ENCODE measurements at places on chromosomes 5 and 9.

- no peak for DNase-seq
These were observed 212.4 kb downstream of the DTWD2 start for GRCh38 chr5:118775790-118776499.

- peak; percentile 76 for DNase-seq
These were observed 5.7 kb downstream of the PDE6A start for GRCh38 chr5:149938791-149939358.

DNA sequence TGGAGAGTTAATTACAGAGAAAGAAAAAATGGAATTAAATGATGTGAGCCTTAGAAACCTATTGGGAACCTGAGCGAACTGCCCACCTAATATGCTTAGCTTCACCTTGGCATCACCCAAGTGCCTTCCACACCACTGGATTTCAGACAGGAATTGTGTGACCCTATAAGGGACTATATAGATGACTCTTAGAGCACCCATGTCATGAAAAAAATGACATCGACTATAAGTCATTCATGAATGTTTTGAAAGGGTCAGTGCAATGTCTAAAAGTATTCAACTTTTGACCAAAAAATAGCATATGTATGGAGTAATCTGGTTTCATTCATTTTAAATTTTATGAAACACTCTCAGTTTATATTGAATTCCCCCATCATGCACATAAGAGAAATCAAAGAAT is 81.6 kb upstream of the PRRC1 start:
- no peak for DNase-seq

DNA sequence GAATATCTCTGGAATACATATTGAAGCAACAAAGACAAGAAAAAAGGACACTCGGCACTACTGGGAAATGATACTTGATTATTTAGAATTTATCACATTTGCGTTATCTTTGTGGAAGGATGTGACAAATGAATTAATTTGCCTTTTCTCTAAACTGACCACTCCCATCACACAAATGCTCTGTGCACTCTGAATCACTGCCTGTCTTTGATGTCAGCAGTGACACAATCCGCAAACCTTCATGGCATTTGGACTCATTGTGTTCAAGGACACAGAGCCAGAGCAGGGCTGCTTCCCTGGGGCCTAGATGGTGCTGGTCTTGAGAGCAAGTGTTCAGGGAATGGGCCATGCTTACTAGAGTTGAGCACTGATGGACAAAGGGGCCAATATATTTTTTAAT is 4.9 kb upstream of the KIF4B start:
- no peak for DNase-seq

DNA sequence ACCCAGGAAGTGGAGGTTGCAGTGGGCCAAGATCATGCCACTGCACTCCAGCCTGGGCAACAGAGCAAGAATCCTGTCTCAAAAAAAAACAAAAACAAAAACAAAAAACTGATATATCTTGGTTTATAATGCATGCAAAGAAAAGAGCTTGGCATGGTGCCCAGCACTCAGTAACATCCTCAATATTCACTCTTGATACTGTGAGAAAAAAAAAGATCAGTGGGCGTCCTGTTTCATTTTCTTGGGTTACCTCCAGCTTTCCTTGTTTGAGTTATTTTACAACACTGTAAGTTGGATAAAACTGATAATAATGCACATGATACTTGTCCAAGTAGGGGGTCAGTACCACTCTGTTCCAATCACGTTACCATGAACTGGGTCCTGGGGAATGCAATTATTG is 7.8 kb downstream of the PHYHD1 start:
- no peak for DNase-seq

- DNase-seq = peak; percentile 90
These were observed at the start of gene OTULINL for GRCh38 chr5:14581106-14581890. Gene OTULINL (plus strand): TSS chr5:14581792. CDS start chr5:14581895, 103 bp downstream.

DNA sequence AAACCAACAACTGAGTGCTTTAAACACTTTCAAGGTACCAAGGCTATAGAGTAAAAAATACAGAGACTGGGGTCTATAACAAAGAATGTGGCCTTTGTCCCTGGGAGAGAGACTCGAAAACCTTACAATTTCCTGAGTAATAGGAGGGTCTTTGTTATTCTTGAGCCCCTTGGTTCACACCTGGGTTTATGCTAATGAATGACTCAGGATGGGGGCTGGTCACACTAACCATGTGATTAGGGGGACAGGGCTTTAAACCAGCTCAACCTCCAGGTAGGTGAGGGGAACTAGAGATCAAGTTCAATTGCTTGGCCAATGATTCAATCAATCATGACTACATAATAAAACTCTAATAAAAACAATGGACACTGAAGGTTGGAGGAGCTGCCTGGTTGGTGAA is 50.2 kb downstream of the PLPP1 start:
- no peak for DNase-seq

- no peak for DNase-seq
These were observed 2.8 kb downstream of the BRD3OS start for GRCh38 chr9:134028076-134028475.

DNA sequence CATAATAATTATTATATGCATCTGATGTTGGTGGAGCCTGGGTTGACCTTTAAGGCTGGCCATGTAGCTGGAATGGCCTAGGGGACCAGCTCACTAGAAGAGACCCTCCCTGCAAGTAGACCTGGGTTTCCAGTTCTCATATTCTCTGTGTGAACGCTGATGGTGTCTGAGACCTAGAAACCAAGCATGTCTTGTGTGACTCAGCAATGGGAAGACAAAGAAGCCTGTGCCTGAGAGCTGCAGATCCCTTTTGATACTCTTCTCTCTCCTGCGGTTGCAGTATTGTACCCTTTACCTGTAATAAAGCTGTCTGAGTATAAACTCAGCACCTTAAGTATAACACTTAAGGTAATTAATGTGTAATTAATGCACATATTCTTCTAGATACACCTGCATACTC is 22.2 kb downstream of the C9orf152 start:
- no peak for DNase-seq

GRCh38 chr9:75890472-75891276 is at the start of gene PCSK5:
Gene PCSK5 (plus strand): TSS chr9:75890673. CDS start chr9:75891182, 509 bp downstream.
- DNase-seq = peak; percentile 88

DNA sequence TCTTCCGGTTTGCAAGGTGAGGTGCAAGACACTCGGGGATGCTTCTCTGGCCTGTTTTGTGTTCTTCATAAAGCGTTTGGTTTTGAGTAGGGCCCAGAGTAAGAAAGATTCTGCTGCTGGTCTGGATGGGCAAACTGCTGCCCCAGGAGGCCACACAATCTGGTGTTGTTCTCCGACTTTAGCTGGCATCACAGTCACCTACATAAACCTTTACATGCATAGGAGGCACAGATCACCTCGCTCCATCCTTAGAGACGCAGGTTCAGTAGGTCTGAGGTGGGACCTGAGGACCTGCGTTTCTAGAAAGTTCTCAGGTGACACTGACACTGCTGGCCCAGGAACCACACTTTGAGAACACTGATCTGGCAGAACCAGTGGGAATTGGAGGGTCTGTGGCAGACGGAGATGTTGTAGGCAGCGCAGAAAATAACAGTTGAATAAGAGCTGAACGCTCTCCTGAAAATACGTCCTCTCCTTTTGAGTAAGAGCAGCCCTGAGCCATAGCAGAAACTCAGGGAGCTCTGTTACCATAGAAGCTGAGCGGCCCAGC is 3.9 kb upstream of the SLC6A3 start:
- no peak for DNase-seq

DNA sequence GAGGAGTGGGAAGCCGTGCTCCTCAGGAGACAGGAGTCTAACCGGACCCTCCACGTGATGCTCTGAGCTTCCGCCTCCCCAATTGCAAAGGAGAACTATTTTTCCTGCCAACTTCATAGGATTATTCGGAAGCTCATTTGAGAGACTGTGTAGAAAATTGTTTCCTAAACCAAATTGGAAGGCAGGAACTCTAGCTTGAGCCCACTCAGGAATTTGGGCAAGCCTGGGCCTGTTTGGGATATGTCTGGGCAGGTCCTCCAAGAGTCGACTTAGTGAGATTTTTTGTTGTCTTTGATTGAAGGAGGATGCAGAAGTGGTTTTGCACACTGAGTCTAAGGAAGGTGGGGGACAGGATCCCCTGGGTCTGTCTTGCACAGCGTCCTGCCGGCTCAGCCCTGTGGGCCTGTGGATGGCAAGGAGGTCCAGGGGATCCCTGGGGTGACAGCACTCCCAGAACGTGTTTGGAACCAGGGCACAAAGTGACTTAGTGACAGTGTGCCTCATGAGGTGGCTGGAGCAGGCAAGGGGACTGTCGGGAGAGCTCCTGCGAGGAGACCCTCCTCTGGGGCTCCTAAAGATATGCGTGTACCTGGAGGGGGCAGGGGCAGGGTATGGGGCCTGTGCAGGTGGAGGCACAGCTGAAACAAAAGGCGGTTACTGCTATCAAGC is 283.3 kb downstream of the NSG2 start:
- DNase-seq = no peak

DNA sequence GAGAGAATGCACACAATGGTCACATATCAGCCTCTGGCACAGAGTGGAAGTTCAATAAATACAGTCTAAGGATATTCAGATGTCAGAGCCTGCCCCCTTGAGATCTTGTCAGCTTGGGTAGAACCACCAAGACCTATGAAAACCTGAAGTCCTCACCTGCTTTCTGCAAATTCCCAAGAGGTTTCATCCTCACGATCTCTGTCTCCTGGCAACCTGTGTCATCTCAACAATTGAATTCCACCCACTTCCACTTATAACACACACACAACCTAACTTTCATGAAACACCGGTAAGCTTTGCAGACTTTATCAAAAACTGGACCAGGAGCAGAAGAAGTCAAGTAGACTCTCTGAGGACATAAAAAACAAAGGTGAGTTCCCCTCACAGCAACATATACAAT is 151.6 kb upstream of the SLC30A5 start:
- DNase-seq = no peak

- no peak for DNase-seq
These were observed 38.6 kb downstream of the ZNF366 start for GRCh38 chr5:72468606-72469005.

- DNase-seq = no peak
These were observed 2.3 kb downstream of the CDX1 start for GRCh38 chr5:150168864-150169263.

Measured in H54 (cell line).